ENCODE measurements at places on chromosomes 12 and 14.
A peak's percentile ranks its signal among the peaks of the same experiment; 100 is the strongest.

DNA sequence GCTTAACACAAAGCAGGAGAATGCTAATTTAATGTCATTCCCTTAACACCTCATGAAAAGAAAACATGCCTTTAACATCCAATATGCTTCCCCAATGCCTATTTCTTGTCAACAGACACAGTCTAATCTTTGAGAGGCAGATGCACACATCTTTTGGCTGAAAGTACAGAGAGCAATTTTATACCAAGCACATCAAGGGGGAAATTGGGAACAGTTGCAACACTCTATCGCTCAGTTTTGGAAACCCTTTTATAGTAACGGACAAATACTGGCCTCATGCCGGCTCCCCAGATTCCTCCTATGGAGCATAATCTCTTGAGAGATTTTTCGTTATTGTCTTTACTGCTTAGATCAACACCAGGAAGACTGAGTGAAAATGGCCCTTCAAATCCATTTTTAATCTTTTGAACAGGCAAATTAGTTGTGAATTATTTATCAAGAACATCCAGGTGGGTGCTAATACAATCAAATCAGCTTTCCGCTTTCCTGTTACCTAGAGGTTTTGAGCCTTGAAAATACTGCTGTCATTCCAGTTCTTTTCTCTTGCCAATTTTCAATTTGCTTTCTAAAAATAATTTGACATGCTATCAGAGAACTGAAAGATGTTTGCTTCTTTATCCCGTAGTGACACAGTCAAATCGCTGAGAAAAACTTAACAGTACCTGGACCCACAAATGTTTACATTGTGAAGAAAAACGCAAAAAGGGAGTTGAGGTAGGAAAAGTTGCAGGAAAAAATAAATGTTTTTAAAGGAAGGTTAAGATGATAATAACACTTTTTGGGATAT lies 60.7 kb upstream of the CAND1 start:
- no peak for DNase-seq

GRCh38 chr14:80959496-80959895 lies 4.1 kb downstream of the TSHR start:
- peak; percentile 65 for DNase-seq

DNA sequence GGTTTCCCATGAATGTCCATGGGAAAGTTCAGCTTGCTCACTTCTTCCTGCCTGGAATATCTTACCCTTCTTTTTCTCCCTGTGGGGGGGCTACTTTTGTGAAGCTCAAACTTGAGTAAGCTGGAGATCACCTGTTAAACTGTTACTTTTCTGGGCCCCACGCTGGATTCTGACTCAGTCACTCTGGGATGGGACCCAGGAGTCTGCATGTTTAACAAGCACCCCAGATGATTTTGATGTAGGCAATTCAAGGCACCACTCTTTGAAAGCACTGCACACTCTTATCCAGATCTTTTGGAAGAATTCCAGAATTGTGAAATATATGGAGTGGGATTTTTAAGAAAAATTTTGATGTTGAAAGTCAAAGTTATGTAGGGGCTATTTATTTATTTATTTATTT lies 46.3 kb upstream of the IGF1 start:
- DNase-seq, result no peak

DNA sequence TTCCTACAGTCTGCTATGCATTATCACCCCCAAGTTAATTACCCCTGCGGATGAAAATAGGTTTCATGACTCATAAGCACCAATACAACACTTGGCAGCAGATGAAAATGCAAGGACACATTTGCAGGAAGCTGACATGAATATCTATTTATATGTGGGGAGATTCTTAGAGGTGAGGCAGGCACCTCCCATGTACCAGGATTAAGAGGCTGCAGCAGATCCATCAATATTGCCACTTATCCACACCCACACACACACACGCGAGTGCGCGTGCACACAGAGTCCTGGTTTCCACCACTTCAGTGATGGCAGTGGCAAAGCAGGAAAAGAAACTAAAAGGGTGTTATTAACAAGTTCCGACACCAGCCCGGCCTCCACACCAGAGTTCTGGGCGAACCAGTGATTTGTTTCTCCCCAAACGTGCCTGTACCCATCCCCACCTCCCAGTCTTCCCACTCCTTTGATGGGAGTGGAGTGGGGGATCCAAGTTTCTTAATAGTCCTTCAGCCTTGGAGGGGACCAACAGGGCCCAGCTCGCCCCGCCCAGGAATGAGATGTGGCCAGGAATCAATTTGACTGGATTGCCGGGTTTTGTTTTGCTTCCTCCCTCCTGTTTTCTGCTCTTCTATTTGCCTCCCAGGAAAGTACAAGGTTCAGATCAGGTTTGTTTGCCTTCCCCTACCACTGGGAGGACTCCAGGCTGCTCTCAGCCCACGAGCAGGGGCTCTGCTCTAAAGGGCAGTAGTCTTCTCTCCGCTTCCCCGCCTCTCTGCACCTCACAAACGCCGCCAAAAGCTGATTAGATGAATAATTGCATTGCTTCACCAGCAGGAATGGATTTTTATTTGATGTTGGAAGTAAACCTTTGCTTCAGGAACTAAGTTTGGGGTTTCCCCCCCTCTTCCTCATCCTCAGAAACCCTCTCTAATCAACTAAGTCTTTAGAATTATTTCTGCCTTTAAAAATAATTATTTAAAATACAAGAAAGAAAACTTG lies 5.2 kb downstream of the IRF2BPL start:
- no peak for DNase-seq

GRCh38 chr14:105927096-105928060 lies 401.0 kb downstream of the TMEM121 start:
- no peak for DNase-seq

DNA sequence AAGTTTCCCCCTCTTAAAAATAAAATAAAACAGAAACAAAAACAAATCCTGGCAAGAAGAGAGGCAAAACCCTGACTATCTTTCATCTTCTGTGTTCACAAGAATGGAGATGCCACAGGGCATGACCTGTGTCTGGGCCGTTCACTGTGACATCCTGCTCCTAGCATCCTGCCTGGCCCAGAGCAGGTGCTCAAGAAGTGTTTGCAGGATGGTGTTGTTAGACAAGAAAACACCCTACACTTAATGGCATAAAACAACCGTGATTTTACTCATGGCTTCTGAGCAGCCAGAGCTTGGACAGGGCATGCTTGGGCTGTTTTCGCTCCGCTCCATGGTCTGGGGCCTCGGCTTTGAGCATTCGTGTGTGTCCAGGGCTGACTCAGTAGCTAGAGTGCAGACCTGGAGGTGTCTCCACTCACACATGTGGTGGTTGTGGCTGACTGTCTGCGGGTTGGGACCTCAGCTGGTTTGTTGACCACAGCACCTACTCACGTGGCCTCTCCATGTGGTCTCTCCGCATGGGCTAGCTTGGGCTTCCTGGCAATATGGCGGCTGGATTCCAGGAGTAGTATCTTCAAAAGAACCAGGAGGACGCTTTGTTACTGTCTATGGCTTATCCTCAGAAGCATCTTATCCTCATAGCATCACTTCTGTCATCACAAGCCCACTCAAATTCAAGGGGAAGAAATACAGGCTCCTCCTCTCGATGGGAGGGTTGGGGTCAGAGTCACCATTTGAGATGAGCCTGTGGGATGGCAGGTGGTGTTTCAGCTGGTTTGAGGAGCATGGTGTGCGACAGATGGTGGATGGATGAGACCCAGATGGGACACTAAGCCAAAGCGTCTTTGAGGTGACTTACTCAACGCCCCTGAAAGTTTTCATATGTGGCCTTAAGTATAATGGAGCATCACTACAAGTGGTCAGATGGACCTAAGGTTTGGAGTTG lies 33.2 kb upstream of the FZD10 start:
- DNase-seq, result no peak

Measured in CD4-positive, alpha-beta T cell treated with Interleukin-15 for 1 hour (primary cell).